Activated T-cell treated with anti-CD3 and anti-CD28 coated beads for 48 hours (primary cell): ENCODE measurements at places on chromosomes 5 and 9.
A peak's percentile ranks its signal among the peaks of the same experiment; 100 is the strongest.

DNA sequence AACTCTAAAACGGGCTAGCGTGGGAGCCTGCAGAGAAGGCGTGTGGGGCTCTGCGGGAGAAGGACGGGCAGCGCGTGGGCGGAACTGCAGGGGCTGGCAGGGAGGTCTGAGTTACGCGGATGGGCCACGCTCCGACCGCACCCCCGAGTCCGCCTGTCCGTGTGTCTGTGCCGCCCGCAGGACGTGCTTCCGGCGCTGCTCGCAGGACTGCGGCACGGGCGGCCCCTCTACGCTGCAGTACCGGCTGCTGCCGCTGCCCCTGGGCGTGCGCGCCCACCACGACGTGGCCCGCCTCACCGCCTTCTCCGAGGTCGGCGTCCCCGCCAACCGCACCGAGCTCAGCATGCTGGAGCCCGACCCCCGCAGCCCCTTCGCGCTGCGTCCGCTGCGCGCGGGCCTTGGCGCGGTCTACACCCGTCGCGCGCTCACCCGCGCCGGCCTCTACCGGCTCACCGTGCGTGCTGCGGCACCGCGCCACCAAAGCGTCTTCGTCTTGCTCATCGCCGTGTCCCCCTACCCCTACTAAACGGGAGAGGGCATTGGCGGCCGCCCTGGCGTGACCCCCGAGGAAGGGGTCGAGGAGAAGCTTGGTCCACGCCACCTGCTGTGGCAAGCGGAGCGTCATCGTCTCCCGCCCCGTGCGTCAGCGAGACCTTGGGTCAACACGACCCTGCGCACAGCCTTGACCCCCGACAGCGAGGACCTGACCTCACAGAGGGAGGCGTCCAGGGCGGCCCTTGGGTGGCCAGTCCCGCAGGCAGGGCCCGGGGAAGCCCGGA lies 11.4 kb upstream of the ASS1 start:
- peak; percentile 50 for DNase-seq

GRCh38 chr5:65858316-65858715 lies 68.1 kb upstream of the ERBIN start:
- no peak for DNase-seq

- no peak for DNase-seq
These were observed 86.7 kb upstream of the SLC30A5 start for GRCh38 chr5:69007163-69007562.

DNA sequence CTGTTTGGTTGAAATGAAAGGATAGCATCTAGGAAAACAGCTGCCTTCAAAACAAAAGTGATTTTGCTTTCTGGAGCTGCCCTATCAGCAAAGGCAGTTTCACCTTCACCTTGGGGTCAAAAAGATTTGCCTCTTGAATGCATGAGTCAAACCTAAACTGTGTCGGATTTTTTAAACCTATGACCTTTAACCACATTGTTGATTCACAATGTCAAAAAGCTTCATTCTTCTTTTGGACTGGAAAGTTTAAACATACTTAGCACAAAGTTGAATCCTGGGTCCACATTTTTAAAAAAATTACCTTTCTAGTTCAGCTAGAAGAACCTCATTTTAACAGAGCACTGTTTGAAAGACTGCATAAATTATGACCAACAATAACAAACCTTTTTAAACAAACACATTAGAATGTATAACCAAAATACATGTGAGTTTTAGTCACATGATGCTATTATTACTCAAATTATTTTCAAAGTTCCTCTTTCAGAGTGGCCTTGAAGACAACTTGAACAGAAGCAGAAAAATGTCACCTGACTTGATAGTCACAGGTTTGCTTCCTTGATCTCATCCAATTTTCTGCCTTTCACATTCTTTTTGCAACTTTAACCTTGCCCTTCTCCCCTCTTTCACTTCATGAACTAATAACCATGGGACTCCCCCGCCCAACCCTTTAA lies 109.7 kb upstream of the LHFPL2 start:
- no peak for DNase-seq

DNA sequence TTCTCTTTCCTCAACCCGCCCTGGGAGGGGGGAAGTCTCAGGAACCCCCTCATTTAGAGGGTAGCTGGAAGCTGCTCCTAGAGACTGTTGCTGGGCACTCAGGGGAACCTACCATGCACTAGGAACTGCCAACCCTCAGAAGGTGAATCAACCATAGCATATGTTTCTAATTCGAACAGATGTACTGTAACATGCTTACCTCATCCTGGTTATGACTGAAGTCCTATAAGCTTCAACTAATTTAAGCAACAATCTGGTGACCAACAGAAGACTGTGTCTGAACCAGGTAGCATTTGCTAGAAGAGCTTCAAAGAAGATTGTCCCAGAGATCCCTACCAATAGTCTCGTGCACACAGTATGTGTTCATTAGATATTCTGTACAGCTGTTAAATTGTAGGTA lies 5.7 kb upstream of the PRDM6 start:
- DNase-seq = no peak

- no peak for DNase-seq
These were observed 273.2 kb downstream of the SAXO1 start for GRCh38 chr9:18759827-18760226.

- no peak for DNase-seq
These were observed 9.4 kb upstream of the ADAMTS12 start for GRCh38 chr5:33901156-33901555.

DNA sequence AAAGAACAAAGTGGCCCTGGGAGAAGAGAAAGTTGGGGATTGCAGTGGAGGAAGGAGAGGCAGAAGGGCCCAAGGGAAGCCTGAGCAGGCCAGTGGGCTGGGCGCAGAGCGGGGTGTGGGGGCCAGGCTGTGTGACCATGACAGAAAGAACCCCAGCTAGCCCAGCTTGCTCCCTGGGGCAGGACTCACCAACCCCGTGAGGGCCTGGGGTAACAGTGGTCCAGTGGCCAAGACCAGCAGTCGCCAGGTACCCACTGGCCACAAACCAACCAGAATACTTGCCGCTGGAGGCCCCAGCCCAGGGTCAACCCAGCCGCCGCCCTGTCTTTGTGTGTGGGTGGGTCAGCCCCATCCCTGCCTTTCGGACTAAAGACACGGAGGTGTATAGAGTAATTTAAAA lies 146.5 kb downstream of the CACNA1B start:
- no peak for DNase-seq

GRCh38 chr9:133725886-133726285 lies 12.3 kb downstream of the SARDH start:
- DNase-seq = no peak

- no peak for DNase-seq
These were observed 64.1 kb downstream of the SEMA6A start for GRCh38 chr5:116510517-116510916.

DNA sequence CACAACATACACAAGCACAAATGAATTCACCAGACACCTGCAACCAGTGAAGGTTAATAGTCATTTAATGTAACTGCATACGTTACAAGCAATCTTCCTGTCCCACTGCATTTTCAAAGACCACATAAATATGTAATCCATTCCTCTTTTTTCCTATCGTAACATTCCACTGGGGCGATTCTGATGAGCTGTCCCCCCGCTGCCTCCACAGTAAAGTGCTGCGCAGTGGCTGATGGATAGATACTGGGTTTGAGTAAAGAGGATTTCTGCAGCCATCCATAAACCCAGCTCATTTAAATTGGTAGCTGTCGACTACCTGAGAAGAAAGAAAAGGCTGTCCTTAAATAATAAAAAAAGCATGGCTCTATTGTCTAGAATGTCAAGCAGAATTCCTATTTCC lies 181.1 kb downstream of the SPOCK1 start:
- no peak for DNase-seq

- no peak for DNase-seq
These were observed 50.1 kb upstream of the PWWP2A start for GRCh38 chr5:160169326-160169725.

- DNase-seq = no peak
These were observed 117.9 kb downstream of the ZSWIM6 start for GRCh38 chr5:61449804-61450492.

DNA sequence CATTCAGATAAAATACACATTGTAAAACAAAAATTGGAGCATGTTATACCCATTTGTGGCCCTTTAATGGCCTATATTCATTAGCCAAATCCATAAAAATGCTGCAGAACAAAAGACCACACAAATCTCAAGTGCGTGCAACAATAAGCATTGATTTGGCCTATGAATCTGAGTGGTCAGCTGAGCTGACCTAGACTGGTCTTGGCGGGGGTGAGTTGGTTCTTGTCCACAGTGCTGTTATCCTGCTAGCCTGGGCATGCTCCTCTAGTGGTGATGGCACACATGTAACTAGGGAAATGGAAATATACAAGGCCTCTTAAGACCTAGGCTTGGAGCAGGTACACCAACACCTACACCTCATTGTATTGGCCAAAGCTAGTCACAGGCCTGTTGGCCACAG lies 122.2 kb upstream of the TBCA start:
- no peak for DNase-seq

GRCh38 chr9:104927912-104928740 lies at the start of gene ABCA1:
ABCA1 (minus strand) TSS chr9:104928155; CDS start chr9:104903679, 24,476 bp downstream.
- peak; percentile 73 for DNase-seq

DNA sequence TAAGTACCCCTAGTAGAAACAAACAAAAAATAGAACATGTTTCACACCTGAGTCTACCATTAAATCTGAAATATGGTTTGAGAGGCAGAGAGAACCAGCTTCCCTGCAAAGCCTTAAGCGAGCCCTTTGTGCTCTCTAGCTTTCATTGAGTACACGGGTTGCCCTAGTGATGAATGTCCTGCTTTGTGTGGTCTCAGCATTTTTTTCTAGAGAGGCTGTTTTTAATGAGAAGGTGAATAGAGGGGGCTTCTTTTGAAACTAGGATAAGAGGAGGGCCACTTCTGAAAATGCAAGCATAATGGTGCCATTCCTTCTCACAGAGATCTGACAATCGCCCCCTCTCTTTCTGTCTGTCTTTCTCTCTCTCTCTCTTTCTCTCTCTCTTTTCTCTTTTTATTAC lies 131.3 kb downstream of the MACIR start:
- no peak for DNase-seq

DNA sequence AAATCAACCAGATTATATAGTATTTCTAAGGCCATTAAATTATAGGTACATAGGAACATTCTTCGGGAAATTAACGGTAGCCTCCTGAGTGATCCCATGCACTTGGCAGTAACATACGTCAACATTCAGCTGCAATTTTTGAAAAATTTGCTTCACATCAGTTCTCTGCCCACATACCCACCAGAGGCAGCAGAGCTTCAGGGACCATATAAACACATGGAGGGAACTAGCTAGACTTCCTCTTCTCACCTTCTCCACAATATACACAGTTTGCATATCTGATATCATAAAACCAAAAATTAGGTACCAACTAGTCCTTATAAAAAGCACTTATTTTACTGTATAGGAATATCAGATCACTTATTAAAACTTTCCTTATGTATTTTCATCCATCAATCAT lies 4.8 kb downstream of the PSIP1 start:
- DNase-seq = no peak

DNA sequence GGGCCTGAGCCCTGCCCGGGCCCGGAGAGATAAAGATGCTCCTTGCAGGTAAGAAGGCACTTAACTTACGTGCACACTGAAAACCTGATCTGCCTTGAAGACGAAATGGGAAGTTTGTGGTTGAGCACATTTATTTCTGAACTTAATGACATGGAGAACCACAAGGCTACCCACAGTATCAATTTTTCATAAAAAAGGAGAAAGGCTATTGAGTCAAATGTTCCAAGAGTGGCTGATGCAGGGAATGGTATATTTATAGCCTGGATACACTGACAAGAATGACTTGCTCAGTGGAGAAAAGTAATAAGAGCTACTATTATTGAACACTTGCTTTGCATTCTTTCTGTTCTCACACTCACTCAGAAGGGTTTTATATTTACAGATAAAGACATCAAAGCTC lies 419.3 kb downstream of the ACTL7B start:
- DNase-seq = no peak

DNA sequence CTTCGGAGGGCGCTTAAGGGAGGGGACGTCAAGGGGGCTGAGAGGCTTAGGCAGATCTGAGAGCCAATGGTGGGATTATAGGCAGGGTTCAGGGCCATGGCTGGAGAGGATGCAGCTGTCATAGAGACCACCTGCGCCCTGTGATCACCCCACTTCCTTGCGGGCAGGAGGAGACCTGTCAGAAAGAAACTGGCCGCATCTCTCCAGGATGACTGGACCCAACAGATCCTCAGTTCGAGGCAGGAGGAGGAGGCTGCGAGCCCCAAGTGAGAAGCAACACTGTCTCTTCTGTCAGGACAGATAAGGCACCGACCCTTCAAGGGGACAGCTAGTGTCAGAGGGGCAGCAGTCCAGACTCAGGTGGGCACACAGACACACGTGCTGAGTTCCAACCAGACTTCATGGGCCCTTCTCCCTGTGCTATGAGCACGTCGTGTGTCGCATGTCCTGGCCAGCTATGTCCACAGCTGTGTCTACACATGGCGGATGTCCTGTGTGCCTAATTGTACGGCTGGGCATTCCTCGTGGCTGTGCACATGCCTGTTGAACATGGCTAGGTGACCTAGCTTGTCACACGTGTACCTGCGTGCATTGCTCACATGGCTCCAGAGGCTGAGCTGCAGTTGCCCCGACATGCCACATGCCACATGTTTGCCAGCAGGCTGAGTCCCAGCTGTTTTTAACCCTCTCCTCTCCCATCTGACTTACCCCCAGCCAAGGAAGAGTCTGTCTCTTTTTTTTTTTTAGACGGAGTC lies 583 bp upstream of the AQP3 start:
- no peak for DNase-seq

DNA sequence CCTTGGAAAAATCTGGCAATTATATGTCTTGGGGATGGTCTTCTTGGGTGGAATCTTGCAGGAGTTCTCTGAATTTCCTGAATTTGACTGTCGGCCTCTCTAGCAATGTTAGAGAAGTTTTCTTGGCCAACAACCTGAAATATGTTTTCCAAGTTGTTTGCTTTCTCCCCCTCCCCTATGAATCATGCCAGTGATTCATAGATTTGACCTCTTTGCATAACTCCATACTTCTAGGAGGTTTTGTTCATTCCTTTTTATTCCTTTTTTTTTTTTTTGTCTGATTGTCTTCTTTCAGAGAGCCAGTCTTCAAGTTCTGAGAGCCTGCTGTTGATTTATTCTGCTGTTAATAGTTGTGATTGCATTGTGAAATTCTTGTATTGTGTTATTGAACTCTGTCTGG lies 56.7 kb upstream of the SLC44A1 start:
- no peak for DNase-seq

DNA sequence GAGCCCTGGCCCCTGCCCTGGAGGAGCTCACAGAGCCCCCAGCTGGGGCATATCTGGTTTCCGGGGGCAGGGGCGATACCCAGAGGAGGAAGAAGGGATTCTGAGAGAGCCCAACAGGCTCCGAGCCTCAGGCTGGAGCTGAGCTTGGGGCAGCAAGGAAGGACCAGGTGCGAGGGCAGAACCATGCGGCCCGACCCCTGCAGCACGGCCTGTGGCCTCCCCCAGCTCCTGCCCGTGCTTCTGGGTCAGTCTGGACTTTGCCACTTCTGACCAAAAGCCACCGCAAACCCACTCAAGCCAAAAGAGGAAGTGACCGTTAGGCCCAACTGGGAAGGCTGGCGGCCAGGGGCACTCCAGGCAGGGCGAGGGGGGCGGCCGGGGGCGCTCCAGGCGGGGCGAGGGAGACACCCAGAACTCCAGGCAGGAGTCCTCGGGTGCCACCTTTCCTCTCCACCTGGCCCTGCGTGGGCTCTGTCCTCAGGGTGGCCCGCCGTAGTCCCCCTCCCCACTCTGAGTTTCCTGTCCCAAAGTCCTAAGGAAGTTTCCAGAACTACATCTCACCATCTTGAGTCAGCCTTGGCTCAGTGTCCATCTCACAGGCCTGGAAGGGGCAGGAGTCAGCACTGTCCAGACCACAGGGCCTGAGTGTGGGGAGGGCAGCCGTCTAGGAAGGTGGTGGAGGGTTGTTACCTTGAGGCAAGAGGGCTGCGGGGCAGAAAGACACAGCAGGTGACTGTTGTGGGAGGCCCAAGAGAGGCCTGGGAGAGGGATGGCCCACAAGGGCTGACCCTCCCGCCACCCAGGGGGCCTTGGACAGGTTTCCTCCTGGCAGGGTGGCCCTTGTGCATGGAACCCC lies 946 bp upstream of the LTC4S start:
- no peak for DNase-seq
